ENCODE measurements at places on chromosomes 6 and 20.

DNA sequence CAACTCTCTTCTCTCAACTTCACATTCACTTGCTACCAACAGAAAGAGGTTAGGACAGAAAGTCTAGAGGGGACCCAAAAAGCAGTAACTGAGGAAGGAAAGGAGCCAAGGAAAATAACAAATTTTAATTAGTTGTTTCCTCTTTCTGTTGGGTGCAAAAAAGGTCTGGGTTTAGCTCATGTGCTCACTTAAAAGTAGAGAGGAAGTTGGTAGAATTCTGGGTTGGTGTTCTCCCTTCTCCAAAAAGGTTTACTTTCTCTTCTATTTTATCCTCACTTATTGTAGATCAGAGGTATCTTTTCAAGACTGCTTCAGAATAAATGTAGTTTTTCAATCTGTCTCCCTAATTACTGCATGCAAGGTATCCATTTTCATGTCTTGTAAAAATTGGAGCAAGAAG, 42.8 kb downstream of the MAP3K7 start:
- no peak for DNase-seq

GRCh38 chr6:7264041-7264440, 49.0 kb downstream of the SSR1 start:
- DNase-seq = no peak

DNA sequence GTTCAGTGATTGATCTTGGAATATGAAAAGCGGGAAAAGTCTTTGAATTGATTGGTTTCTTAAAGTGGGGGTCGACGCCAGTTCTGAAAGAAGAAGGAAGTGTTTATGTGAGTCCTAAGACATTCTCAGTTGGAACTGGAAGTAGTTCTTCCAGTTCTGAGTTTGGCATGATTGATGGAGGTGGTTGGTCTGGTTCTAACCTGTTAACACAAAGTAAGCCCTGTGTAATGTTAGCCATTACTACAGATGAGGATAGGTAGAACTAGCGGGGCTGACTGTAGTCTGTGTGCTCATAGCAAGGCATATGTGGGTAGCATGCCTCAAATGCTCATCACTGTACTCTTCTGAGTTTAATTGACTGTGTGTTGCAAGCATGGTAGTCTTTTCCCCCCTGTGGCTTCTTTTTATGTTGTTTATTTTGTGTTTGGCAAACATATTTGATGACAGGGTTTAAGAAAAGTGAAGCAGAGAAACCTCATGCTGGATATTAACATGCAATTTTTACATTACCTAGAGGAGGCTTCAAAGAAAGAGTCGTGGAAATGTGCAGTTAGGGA, 24.9 kb downstream of the CITED2 start:
- no peak for DNase-seq

DNA sequence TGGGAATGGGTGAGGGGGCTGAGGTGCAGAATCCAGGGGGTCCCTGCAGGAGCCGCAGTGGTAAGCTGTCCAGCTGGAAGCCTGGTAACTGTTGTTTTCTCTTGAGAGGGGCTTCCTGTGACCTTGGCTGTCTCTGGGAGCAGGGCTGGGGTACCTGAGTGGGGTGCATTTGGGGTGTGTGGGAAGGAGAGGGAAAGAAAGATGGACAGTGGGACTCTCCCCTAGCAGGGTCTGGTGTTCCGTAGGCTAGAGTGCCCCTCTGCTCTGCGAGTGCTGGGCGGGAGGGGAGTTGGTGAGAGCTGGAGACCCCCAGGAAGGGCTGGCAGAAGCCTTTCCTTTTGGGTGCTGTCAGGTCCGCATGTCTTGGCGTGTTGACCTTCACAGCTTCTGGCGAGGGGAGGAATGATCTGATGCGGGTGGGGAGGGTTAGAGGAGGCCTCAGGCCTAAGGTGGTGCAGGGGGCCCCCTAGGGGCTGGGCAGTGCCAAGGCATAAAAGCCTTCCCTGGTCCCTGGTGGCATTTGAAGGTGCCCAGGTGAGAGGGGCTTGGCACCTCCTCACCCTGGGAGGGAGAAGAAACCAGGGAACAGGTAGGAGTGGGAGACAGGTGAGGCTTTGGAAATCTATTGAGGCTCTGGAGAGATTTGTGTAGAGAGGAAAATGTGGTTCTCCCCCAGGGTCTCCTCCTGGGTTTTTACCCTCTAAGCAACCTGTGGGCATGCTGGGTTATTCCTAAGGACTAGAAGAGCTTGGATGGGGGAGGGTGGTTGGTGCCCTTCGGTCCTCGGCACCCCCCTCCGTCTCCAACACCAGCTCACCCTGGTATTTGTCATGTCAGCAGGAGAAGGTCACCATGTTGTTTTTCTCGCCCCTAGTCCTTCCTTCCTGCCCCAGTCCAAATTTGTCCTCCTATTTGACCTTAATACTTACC, 3.3 kb downstream of the VEGFA start:
- DNase-seq = no peak

- DNase-seq = no peak
Measured at GRCh38 chr20:63941282-63942081, 14.7 kb downstream of the UCKL1 start.

DNA sequence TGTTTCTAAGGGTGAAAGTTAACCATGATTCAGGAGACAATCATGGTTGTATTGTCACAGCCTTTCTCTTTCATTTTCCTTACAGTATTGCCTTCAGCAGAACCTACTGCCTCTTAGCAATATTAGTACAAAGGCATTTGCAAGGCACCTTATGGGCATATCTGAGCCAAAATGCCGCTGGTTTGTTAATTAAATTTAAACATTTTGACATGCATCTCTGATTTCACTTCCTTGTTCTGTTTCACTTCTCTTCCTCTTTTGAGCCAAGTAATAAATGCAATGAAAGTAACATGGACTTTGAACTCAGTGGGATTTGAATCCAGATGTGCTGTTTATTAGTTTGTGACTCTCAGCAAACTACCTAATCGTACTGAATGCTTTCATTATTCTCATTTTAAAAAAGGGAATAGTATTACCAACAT, 467.4 kb upstream of the CITED2 start:
- no peak for DNase-seq

GRCh38 chr20:25294459-25295385, 46.8 kb downstream of the PYGB start:
- peak; percentile 38 for DNase-seq

DNA sequence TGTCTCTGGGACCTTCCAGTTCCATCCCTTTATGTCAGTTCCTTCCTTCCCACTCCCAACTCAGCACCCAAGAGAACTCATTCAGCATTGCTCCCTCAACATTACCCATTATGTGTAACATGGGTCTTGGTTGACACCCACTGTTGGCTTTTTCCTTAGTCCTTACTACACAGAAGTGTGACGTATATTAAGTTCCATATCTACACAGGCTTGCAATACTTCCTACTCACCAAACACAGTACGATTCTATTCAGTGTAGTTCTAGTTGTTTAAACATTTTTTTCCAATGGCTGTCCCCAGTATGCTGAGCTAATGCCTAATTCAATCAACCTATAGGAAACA, 37.7 kb downstream of the ARHGAP18 start:
- no peak for DNase-seq

DNA sequence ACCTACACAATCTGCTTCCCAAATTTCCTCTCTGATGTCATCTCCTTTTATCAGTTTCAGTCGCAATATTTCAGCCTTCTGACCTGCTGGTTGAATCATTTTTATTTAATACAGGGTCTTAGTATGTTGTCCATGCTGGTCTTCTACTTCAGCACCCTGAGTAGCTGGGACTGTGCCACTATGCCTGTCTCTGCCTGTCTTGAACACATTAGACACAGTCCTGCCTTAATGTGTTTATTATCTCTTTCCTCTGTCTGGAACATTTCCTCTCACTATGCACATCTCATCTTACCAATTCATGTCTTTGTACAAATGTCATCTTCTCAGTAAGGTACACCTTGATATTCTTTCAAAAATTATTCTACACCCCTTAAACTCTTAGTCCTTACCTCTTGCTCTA, 106.5 kb downstream of the THEMIS start:
- DNase-seq = no peak

- no peak for DNase-seq
Measured at GRCh38 chr6:96610019-96610418, 47.1 kb downstream of the FHL5 start.

DNA sequence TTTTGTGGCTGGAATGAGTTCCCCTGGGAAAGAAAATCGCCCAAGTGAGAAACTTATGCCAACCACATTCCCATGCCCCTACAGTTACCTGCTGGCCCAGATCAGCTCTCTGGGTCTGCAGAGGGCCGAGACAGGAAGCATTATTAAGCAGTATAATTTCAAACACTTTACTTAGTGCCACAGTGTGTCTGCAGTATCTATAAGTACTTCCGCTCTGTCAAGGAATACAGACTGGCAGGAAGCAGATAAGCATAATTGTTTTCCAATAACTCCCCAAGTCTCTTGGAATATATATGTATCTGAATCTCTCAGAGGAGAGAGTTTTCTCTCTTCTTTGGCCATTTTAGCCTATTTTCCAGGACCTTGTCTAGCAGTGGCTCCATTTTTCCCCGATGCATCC, 24.9 kb downstream of the SAYSD1 start:
- DNase-seq = no peak
